CD4-positive, alpha-beta T cell treated with Interleukin-21 for 1 hour (primary cell): ENCODE measurements at places on chromosomes 5 and 9.

- DNase-seq, result no peak
Observed at GRCh38 chr9:127167560-127168326, 45.3 kb upstream of the ANGPTL2 start.

- no peak for DNase-seq
Observed at GRCh38 chr5:113660206-113660605, 146.7 kb downstream of the YTHDC2 start.

- DNase-seq, result no peak
Observed at GRCh38 chr5:109394806-109395205, 15.0 kb downstream of the PJA2 start.

GRCh38 chr5:7794311-7794710 is 56.6 kb downstream of the CFAP90 start:
- DNase-seq, result no peak

DNA sequence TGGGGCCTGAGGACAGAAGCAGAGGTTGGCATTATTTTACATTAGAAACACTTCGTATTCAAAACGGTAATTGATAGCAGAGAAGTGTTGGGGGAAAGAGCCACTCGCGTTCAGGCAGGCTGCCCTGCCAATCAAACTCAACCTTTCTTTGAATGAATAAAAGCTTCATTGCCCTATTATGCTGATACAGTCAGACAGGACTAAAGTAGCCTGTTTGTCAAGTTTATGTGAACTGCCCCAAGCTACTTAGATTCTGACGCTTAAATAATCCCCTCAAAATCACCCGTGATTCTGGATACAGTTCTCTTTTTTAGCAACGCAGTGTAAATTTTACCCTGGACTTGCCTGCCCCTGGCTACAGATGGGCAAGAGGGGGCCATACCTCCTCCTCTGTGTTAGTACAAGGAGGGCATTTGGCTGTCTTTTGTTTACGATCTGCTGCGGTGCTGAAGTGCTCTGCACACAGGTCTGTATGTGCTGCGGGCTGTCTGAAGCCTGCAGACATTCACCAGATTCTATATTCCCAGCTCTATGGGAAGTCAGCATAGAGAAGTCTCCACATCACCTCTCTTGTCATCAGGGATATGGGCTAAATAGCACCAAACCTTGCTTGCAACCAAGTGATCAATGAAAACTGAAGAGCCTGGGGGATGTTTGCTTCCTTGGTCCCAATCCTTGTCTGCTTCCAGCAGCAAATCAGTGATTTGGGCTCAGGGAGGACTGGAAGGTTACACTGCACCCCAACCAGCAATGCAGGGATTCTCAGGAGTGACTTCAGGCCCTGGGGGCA is 218.4 kb downstream of the EBF1 start:
- no peak for DNase-seq

- no peak for DNase-seq
Observed at GRCh38 chr9:111180811-111181210, 142.5 kb upstream of the LPAR1 start.

- peak; percentile 87 for DNase-seq
Observed at GRCh38 chr9:6759185-6759977, 1.6 kb downstream of the KDM4C start.

DNA sequence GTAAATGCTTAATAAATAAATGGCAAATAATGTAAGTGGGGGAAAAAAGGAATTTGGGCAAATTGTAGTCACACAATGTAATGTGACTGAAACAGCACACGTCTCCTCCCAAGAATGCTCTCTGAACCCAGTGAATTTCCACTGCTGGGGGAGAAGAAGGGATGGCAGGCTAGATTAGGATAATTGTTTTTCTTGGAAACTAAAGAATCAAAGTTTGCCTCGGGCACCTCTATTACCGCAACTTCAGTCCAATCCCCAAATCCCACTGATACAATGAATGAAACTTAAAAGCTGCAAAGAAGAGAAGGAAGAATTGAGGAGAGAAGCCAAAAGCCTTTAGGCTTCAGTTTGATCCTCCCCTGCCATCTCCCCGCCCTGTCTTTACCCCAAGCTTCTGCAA is 423.2 kb upstream of the PAPPA start:
- no peak for DNase-seq

GRCh38 chr5:60740322-60740721 is 40.4 kb upstream of the DEPDC1B start:
- no peak for DNase-seq

DNA sequence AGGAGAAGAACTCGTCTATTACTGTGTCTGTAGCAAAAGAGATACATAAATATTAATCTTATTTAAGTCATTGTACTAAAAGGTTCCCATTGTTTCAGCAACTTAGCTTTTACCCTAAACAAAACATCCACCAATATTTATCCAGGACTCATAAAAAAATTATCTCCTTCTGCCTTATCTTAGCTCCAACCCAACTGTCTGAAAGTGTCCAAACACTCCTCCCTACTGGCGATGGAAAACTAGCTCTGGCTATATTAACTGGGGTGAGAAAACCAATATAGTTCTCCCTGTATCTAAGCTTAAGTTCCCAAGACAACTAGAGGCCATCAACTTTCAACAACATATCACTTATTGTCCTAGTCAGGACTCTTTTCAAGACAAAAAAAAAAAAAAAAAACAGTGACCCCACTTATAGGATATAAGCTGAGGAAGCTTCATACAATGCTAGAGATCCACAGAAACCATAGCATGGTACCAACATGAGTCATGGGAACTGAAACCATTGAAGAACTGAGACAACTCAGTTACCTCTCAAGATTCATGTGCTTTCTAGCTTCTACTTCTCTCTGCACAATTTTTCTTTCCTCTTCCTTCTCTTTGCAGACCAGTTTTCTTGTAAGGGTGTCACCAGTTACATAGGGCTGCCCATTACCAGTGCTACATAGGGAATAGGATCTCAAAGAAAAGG is 150.7 kb upstream of the RASA1 start:
- DNase-seq, result no peak

DNA sequence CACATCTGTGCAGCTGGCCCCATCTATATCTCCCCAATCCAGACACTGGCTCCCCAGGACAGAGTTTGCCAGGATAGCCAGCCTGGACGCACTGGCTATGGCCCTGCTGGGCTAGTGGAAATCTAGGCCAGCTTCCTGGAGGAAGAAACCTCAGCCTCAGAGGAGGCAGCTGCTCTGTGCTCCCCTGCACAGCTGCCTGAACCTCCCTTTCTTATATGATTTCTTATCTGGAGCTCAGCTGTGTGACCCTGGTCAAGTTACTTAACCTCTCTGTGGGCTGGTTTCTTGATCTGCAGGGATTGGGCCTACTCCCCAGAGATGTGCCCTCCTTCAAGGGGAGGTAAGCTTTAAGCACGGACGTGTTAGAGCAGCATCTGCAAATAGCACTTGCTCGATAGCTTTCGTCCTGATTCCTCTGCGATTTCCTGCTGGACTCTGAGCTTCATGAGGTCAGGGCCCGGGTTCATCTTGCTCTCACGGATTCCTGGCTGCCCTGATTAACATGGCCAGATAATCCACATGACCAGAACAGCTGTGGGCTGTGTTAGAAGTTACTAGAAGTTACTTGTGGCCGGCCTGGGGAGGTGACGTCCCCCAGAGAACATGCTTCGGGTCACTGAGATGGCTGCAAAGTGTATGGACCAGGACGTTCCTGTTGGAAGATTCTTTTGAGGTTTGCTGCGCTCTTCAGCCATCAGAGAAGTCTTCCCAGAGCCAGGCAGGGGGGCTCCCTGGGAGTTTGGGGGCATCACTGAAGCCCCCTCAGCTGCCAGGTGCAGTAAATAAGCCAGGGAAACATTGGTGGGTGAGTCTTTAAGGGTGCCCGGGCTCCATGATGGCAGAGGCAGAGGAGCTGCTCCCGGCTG is 14.5 kb downstream of the C9orf50 start:
- no peak for DNase-seq

- DNase-seq, result no peak
Observed at GRCh38 chr9:4691795-4692194, 12.4 kb downstream of the CDC37L1 start.

DNA sequence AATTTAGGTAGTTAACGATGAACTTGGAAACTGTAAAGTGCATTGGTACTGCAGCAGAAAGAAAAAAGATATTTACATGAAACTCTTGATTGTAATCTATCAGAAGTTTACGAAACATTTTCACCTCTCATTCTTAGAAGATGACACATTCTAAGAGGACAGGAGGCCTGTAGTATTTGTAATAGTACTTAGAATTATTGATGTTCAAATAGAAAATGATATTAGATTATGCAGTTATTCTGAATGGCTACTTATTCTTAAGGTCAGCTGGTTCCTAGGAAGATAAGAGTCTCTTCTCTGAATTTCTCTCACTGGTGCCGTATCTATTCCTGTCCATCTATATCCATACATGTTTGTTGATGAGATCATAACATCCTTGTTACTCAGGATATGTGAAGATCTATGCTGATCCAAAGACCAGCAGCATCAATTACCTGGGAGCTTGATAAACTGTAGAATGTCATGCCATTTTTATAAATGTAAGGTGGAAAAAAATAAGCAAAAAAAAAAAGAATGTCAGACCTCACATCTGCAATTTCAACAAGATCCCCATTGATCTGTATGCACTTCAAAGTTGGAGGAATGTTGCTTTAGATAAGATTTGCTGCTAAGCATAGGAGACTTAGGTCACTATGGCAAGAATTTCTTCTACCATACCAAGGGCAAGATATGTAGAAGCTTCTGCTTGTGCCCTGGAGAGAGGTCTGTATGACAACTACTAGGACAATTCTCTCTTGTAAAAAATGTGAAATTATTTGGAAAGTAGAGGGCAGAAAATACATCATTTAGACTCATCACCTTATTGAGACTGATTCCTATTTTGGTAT is 42.4 kb upstream of the RICTOR start:
- no peak for DNase-seq

DNA sequence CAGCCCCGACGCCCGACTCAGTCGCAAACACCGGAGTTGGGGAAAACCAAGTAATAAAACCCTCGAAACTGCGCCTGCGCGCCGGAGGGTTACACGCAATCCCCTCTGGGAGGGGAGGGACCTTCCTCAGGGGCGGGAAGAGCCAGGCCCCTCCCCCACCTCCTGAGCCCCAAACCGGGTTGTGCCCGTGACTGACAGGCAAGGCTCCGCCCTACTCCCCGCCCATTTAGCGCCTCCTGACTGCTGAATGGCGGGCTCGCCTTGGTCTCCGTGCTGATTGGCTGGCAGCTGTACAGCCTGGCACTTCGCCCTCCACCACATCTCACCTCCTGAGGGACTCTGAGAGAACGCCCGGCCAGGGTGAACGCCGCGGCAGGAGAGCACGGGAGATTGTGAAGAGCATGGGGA is at the start of gene PRDM9:
Gene PRDM9, plus strand, starts transcription at position 332 of the 408 bp plus-strand sequence. CDS start 1,425 bp downstream, outside the sequence.
- peak; percentile 24 for DNase-seq

DNA sequence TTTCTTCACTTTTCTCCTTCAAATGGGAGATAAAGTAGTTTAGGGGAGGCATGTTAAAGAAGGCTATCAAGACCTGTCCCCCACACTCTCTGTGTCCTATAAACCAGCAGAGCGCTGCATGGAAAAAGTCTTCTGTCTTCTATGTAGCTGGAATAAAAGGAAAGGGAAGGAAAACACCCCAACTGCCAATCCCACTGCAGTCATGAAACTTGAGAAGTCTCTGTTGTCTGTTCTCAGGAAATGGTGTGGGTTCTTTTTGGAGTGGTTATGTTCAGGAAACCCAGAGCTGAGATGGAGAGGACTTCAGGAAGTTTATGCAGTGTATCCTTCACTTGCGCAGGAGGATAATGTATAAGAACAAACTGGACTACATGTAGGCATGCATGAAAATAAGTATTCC is 274.3 kb downstream of the GAS1 start:
- no peak for DNase-seq

GRCh38 chr5:28766565-28767158 is 1728.3 kb upstream of the CDH9 start:
- no peak for DNase-seq

DNA sequence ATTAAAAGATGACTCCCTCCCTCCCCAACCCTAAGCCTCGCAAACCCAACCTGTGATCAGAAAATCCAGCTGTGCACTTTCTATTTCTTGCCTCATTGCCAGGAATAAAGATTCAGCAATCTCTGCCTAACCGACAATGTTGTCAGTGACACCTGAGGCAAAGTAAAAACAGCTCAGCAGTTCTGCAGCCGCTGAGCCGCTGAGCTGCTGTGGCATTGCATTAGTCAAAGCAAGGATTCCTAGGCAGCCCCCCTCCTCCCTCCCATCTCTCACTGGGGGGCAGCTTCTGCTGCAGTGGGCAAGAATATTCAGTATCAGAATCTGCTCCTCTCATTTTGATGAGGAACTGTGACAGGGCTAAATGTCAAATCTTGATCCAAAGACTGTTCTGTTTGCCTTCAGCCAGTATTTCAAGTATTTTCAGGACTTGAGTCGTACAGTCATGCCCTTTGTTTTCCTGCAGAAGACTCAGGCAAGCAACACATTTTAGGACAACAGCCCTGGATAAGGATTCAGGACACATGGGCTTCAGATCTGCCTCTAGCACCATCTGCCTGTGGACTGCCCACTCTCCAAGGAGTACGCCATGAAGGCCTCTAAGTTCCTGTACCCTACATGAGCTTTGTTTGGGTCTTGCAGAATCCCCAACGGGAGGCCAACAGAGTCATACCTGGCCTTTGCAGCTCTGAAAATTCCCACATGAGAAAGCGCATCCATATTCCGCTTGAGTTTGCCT is 41.1 kb upstream of the DAP start:
- DNase-seq, result no peak

GRCh38 chr5:116613445-116613844 is 38.8 kb upstream of the SEMA6A start:
- no peak for DNase-seq

GRCh38 chr5:132459983-132460838 is 30.4 kb downstream of the IRF1 start:
- peak; percentile 38 for DNase-seq

- peak; percentile 10 for DNase-seq
Observed at GRCh38 chr9:126329476-126330275, 3.0 kb downstream of the MVB12B start.

DNA sequence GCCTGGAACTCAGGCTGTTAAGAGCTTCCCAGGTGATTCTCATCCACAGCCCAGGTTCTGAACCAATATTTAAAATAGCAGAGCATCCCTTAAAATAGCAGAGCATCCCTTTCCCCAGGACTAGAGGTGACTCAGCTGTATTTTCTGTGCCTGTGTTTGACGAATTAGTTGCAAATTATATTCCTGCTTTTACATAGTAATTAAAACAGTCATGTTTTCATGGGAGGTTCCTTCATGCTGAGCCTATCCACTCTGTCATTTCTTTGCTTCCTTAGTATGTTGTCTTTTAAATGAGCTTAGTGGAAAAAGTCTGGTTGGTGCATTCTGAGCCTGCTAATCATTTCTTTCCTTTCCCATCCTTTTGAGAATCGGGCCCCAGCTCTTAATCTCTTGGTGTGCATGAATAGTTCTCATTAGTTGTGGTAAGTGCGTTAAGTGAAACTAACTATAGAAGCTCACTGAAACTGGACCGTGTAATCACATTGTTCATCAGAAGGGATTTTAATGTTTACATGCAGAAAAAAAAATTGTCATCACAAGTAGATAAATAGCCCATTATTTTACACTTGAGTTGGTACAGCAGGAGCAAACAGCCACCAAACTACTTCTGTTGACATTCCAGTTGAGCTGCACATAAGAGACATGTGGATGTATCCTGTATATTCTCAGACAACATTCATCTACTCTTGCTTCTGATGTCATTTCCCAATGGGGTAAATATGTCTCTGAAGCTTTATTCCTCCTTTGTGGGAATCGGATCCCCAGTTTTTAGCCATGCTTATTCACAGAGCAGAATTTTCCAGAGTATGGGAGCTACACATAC is 596.9 kb upstream of the WWC1 start:
- DNase-seq, result no peak
